AG04449 (cell line): ENCODE measurements at places on chromosomes 6 and 20.
A peak's percentile ranks its signal among the peaks of the same experiment; 100 is the strongest.

- DNase-seq: no peak
These were observed 97.2 kb upstream of the RIN2 start for GRCh38 chr20:19660808-19661378.

- DNase-seq: peak; percentile 80
These were observed 15.7 kb downstream of the ATP9A start for GRCh38 chr20:51752343-51752951.

- DNase-seq: no peak
These were observed 128.1 kb upstream of the DOK5 start for GRCh38 chr20:54347166-54347833.

DNA sequence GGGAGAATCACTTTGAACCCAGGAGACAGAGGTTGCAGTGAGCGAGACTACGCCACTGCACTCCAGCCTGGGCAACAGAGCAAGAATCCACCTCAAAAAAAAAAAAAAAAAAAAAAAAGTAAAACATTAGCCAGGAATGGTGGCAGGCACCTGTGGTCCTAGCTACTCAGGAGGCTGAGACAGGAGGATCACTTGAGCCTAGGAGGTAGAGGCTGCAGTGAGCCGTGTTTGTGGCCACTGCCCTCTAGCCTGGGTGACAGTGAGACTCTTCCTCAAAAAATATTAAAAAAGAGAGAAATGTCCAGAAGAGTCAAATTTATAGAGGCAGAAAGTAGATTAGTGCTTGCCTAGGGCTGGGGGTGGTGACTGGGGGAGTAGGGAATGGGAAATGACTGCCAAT lies 6.8 kb upstream of the PIGU start:
- no peak for DNase-seq

DNA sequence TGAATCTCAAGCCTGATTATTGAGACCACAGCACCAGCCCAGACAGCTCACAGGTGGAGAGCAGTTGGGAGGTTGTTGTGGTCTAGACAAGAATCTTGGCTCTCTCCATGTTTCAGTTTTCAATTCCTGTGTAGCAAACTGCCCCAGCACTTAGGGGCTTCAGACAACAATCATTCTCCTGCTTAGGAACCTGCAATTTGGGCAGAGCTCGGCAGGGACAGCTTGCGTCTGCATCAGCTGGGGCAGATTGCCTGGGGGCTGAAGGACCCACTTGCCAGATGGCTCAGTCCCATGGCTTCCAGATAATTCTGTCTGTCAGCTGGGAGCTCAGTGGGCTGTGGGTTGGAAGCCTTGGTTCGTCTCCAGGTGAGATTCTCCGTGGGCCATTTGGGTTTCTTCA lies 6.9 kb downstream of the TGM6 start:
- DNase-seq: no peak

GRCh38 chr6:41576667-41577066 lies 30.5 kb downstream of the FOXP4 start:
- DNase-seq: no peak

DNA sequence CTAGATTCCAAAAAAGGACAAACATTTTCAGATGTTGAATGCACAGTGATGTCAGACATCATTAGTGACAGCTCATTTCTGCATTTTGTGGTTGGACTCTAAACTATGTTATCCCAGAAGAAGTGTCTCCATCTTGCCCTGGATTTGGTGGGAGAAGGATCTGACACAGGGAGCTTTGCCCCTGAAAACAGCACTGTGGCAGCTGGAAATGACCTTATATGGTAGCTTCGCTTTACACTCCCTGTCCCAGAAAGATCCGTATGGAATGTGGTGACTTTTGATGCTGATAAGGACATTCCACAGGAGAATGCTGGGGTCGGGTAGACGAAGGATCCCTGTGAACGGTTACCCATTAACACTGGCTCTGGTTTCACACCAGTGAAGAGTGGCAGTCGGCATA lies 87.2 kb upstream of the EDN1 start:
- peak; percentile 23 for DNase-seq
